ENCODE measurements at places on chromosomes 16 and 17. TPM values are rescaled to one million over a fixed set of nuclear protein-coding genes. Genes with fewer than 3 reads are reported as not detected.

DNA sequence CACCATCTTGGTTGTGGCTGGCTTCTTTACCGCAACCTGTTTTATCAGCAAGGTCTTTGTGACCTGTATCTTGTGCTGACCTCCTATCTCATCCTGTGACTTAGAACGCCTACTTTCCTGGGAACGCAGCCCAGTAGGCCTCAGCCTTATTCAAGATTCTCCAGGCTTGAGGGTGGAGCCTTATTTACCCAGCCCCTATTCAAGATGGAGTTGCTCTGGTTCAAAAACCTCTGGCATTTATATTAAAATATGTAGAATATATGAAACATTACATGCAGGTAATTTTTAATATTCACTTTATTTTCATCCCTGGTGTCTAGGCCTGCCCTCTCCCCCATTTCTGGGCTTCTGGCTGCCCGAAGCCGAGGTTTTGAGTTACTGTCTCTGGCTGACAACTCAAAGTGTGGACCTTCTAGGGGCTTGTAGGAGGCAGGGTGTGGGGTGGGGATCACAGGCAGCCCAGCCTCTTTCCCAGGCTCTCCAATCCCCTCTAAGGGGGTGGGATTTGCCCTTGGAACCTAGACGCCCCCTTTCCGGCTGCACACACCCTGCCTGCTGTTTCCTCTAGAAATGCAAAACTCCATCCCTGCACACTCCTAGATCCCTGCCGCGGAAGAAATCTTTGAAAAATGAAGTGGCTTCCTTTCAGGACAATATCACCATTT is 152.0 kb downstream of the KCNJ12 start:
- no peak for DNase-seq

The SLC12A4 gene
- 8.0 TPM for total RNA-seq

GRCh38 chr16:31331141-31331764 is 23.7 kb upstream of the ITGAX start:
- no peak for DNase-seq

DNA sequence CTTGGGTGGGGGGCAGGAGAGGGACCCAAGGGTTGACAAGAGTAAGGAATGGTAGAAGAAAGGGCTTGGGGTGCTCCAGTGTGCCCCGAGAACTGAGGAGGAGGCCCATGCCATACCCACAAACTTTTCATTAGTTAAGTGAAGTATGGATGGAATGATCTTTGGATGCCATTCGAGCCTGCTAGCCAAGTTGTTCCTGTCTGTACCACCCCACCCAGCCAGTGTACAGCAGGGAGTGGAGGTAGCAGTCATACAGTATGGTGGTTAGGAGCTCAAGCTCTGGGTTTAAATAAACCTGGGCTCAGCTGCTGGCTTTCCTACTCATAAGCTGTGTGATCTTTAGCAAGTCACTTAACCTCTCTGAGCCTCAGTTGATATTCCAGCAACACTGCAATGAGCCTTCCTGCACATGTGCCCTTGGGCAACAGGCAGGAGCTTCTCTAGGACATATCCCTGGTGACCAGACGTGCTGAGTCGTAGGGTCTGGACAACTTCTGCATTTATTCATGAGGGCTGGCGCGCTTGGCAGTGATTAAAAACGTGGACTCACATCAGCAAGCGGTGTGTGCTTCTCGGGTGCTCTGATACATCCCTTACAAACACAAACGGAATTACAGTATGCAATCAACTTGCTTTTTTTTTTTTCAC is 22.9 kb downstream of the ITPRIPL2 start:
- DNase-seq = no peak

GRCh38 chr16:14958323-14958600 is 16.6 kb upstream of the PDXDC1 start:
- no peak for DNase-seq

DNA sequence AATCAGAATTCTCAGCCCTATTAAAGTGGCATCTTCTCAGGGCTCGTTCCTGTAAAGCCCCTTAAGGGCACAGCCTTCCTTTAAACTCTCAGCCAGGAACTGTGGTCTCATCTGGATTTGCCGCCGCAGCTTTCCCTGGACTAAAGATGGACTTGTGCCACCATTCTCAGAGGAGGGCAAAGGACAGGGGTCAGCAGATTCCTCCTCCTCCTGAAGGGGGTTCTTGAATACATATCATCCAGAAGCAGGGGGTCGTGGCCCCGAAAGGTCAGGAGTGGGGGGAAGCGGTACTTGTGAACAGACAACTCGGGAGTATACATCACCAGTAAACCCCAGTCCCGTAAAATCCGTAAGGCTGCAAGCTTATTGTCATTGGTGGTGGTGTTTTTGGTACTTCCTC is 174.8 kb downstream of the RPTOR start:
- DNase-seq = no peak

DNA sequence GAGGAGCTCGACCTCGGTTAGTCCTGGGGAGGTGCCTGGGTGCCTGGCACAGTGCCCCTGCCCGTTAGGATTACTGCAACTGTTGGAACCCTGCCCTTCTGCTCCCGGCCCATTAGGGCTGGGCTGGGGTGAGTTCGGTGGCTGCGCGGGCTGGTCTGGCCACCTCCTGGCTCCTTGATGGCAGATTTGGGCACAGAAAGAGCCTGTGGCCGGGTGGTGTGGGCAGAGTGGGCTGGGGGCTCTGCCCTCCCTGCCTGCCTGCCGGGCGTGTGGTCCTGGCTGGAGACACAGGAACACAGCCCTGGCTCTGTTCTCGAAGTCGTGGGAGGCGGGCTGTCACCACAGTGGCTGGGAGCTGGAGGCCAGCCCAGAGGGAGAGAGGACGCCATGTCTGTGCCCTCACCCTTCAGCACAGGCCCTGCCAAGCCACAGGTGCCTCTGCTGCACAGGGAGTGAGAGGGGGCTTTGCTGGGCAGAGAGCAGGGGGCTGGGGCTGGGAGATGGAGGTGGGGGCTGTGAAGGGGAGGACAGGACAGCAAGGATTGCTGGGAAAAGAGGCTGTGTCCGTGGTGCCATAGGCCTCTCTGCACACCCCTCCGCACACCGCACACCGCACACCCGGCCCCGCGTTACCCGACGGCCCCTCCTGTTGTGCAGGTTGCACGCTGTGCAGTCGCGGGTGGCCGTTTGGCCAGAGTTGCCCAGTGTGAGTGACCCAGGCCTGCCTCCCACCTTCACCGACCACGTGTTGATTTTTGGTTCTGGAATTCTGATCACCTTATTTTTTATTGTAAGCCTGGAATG is 236.6 kb upstream of the GSE1 start:
- peak; percentile 25 for DNase-seq

The C16orf54 gene
- total RNA-seq = 0.31 TPM

DNA sequence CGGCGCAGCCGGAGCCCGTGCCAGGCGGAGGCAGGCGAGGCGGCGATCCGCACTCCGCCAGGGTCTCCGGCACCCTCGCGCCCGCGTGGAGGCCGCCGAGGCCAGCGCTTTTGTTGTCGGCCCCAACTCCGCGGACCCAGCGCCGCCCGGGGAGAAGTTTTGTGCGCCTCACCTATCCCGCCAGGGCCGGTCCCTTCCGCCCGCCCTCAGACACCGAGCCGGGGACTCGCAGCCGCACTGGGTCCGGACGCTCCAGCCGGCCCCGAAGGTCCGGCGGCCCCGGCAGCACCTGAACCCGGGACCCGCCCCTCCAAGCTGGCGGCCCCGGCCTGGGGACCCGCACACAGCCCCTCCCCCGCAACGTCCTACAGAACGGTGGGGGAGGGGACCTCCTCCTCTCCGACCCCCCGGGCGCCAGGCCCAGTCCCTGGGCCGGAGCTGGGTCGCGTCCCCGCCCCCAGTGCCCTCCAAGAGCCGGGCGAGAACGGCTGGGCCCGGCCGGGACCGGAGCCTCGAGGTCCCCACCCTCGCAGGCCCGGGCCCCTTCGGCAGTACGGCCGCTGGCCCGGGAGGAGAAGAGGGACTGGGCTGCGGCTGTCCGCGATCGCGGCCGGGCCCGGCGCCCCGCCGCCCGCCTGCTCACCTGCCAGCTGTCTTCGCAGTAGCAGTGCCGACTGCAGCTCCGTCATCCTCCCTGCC is 698 bp downstream of the UBE2G1 start:
- no peak for DNase-seq

DNA sequence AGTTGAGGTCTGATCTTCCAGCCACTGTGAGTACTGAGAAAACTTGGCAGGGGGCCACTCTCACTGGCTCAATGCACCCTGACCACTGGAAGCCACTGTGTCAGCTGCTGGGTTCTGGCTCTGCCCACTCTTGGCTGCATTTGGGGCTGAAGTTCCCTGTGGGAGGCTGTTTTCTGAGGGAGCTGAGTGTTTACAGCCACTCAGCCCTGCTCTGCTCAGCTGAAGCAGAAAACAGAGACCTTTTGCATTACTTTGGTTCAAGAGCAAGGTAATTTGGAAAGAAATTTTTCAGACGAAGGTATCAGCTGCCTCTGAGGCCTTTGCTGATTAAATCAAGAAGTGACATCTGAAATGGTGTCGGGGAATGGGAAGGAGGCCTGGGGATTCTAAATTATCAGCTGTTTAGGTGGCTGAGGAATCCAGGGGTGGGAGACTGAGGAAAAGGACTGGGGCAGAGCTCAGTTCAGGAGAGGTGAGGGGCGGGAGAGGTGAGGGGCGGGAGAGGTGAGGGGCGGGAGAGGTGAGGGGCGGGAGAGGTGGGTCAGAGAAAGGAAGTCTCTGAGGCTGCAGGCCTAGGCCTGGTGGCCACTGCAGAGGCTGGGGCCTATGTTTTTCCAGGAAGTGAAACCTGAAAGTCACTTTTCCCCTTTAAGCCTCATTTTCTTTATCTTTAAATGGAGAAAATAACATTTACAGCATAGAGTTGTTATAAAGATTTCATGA is at the start of gene ACSM5:
Gene ACSM5 (plus strand): TSS at position 137 of the 723 bp plus-strand sequence. CDS start 1,951 bp downstream, outside the sequence.
- no peak for DNase-seq
